ENCODE measurements at places on chromosomes 16 and 17.

- DNase-seq: no peak
Observed at GRCh38 chr16:6020162-6020985, 922.8 kb upstream of the EEF2KMT start.

DNA sequence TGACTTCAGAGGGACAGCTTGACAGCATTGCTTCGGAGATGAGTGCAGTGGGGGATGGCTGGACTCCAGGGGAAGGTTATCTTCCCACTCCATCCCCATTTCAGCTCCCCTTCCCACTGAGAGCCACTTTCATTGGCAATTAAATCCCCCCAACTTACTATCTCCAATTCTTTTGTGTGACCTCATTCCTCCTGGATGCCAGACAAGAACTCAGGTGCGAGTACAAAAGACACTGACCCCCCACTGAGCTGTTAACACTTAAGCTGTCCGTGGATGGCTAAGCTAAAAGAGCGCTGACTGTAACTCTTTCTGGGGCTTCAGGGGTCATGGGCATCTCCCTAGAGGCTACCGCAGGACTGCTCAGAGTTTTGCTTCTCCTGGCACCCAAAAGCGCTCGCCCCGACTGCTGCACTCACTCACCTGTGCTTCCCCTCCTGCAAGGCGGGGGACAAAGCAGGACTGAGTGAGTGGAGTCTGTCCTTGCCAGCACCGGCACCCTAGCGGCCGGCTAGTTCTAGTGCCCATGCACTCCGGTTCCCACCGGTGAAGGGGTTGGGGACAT lies 44.8 kb upstream of the FBXO47 start:
- no peak for DNase-seq

DNA sequence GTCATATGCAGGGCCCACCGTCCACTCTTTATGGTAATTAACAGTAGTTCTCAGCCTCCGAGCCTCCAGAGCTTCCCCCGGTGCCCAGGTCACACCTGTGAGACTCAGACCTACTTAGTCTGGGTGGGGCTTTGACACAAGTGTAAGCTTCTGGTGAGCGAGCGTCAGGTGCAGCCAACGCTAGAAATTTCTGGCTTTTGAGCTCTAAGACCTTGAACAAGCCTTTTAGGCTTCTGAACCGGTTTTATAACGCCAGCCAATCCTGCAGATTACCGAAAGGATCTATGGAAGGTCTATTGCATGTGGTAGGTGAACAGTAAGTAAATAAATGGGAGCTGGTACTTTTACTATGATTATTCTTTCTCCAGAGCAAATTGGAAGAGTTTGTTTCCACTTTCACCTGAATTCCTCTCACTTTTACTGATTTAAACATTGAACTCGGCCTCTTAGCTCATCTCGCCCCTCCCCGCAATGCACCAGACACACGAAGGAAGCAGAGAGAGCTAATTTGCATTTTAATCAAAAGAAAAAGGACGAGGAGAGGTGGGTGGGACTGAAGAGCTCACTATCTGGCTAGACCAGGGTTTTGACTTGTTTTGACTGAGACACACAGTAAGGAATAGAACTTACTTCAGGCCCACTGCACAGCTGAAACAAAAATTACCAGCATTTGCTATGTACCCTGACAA lies 47.1 kb downstream of the ABAT start:
- no peak for DNase-seq

DNA sequence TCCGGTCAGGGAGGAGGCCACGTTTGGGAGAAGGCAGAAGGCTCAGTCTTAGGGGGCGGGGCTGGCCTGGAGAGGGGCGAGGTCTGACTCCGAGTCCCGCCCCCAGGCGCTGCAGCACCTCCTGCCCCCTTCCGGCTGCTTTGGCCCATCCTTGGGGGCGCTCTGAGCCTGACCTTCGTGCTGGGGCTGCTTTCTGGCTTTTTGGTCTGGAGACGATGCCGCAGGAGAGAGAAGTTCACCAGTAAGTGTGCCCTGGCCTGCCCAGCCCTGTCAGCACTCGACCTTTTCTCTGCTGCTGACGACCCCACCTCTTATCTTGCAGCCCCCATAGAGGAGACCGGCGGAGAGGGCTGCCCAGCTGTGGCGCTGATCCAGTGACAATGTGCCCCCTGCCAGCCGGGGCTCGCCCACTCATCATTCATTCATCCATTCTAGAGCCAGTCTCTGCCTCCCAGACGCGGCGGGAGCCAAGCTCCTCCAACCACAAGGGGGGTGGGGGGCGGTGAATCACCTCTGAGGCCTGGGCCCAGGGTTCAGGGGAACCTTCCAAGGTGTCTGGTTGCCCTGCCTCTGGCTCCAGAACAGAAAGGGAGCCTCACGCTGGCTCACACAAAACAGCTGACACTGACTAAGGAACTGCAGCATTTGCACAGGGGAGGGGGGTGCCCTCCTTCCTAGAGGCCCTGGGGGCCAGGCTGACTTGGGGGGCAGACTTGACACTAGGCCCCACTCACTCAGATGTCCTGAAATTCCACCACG lies 1.5 kb downstream of the TNFRSF12A start:
- DNase-seq: peak; percentile 54

DNA sequence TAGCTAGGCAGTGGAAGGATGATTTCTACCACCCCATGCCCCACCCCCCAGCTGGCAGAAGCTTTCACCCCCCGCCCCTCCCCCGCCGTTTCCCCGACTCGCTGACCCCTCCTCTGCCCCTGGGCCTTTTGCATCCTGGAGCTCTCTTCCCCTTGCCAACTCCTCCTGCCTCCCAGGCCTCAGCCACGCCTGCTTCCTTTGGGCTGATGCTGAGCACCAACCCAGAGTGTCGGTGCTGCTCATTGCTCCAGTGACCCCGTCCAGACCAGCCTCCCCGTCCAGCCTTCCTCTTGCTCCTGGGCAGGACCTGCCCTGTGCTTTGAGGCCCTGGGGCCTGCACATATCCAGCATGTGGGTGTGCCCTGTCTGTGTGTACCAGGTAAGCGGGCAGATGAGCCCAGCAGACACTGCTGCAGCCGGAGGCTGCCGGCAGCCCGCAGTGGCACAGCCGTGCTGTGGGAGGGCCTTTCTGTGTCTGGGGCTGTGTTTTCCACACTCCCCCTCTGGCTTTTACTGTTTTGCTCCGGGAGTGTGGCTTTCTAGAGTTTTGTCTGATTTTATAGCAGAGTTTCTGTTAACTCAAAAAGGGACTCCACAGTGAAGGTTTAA lies 72.9 kb downstream of the JPH3 start:
- DNase-seq: no peak

DNA sequence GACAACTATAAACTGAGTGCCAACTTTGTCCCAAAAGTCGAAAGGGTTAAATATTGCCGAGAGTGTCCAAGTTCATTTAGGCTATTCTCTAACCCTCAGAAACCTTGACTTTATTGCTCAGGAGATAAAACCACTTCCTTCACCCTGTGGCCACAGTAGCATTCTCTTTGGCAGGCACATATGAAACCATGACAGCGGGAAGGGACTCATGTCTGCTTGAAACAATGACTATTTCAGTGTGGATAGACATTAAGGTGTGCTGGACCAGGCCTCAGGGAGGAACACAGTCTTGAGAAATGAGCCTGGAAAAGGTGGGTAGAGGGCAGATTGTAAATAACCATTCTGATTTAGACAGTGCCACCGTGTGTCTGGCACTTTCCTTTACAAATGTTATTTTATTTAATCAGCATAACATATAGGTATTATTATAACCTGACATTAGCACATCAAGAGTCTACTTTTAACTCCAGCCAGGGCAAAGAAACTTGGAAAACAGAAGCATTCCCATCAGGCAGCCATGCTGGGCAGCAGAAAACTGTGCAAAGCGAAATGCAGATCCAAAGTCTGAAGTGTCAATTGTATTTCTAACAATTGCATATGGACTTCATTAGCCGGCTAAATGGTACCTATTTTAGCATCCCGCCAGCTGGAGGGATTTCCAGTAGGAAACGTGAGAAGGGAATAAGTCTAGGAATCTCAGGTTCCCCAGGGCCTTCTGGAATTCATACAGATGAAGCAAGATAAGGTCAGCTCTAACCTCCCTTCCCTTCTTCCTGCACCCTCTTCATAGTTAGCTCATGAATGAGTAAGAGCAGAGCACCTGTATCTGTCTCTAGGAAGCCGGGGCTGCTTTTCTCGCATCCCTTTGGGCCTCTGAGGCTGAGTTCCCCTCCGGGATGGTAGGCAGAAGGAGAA lies 212.8 kb upstream of the ELAC2 start:
- DNase-seq: no peak

Measured in stimulated activated CD4-positive, alpha-beta T cell treated with anti-CD3 and anti-CD28 coated beads, Interleukin-1b, Interleukin-23, amount 100 ng/mL, for 24 hours (primary cell).